ENCODE measurements at places on chromosomes 1 and 21.

DNA sequence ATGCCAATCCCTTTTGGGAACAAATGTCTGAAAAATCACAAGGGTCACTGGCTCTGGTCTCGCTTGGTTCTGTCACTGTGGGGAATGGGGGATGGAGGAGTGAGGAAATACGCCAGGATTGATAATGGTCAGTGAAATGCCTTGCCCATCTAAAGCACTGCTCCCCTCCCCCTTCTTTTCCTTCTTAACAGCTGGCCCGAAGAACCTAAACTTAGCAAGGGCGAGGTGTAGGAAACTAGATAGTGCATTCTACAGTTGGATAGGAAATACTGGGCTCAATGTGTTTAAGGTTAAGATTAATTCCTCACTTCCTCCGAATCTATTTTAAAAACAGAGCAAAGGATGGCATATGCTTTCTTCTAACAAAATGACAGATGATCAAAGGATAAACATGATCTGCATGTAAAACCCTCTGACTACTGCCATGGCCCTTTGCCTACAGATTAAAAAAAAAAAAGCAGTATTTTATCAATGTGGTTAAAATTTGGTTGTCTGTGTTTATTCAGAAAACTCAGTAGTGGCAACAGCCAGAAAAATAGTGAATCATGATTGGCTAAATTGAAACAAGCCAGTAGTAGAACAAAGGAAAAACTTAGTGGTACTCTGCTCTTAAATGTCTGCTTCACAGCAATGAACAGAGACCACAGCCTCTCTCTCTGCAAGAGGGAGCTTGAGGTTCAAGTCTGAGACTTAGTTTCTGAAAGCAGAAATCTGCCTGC is 86.1 kb upstream of the VAV3 start:
- no peak for DNase-seq

DNA sequence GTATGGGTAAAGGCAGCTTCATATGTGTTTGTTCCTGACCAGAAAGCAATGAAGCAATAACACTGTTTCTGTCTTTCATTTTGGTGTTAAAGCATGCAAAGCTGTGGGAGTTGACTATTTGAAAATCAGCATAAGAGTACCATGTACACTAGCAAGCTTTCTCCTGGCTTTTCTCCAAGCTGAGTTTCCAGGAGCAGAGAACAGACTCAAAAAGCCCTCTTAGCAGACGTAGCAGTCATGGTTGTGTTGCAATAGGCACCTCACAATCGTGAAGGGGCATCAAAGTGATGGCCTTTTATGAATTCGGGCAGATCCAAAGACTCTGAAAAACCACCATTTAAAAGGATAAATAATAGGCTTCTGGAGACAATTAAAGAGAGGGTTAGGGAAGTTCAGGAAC is 159.7 kb downstream of the PTGER3 start:
- DNase-seq = no peak

GRCh38 chr1:15433471-15433870 is 4.8 kb upstream of the CTRC start:
- DNase-seq = no peak

DNA sequence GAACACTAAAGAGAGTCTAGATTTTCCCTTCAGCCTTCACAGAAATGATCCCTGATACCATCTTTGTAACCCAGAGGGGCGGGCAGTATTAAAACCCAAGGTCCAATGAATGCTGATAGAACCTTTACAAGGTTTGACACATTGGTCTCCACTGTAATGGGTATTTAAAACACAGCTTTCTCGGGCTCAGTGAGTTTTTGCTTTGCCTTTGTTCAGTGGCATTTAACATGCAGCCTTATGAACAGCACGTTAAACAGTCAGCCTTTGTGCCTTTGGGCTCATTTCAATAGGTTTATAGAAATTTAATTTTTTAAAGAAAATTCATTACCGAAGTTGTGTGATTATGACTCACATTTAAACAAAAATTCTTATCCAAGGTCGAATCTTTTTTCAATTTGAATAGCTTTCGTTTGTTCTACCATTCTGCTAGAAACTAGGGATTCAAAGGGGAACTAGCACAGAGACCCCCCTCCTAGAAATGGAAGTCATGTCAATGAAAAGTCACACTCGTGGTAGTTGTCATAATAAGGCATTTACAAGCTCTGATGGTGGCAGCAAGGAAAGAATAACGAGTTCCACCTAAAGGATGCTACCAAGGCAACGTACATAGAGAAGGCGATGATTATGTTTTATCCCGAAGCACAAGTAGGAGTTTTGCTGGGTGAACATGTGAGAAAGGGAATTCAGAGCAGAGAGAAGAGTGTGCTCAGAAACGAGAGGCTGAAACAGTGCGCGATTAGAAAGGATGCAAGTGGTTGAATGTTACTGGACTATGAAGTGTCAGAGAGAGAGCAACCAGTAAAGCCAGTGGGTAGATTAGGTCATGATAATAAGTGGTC is 66.2 kb downstream of the SGIP1 start:
- no peak for DNase-seq

DNA sequence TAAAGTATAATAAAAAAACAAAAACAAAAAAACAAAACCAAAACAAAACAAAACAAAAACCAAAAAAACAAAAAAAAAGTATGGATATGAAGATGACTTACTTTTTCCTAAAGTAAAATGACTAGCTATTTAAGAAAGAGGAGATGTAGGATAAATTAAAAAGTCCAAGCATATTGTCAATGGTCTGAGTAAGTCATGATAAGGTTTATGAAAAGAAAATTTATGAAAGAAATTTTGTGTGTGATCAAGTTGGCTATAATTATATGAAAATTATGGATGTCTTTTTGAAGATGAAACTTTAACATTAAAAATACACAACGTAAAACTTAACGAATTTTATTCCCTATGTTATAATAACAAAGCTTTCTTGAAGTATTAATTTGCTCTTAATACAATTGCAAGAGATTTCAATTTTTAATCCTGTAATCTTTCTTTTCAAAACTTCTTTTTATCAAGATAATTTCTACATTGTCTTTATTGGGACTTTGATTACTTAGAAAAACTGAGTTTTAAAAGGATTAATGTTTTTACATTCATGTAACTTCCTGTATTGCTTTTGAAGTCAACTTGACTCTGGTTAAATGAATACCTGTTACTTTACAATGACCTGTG is 200.9 kb upstream of the IVNS1ABP start:
- no peak for DNase-seq

DNA sequence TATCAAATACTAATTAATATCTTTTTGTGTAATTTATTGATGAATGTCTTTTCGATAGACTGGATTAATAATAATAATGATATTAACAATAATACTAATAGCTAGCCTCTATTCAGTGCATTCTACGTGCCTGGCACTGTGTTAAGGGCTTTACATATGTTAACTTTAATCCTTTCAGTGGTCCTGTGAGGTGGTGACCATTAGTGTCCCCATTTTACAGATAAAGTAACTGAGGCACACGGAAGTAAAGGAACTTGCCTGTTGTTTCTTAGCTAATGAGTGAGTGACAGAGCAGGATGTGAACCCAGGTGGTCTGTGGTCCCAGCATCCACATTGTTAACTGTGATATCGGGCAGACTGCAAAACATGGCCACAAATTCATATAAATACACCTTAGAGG is 335.7 kb upstream of the PROX1 start:
- no peak for DNase-seq

DNA sequence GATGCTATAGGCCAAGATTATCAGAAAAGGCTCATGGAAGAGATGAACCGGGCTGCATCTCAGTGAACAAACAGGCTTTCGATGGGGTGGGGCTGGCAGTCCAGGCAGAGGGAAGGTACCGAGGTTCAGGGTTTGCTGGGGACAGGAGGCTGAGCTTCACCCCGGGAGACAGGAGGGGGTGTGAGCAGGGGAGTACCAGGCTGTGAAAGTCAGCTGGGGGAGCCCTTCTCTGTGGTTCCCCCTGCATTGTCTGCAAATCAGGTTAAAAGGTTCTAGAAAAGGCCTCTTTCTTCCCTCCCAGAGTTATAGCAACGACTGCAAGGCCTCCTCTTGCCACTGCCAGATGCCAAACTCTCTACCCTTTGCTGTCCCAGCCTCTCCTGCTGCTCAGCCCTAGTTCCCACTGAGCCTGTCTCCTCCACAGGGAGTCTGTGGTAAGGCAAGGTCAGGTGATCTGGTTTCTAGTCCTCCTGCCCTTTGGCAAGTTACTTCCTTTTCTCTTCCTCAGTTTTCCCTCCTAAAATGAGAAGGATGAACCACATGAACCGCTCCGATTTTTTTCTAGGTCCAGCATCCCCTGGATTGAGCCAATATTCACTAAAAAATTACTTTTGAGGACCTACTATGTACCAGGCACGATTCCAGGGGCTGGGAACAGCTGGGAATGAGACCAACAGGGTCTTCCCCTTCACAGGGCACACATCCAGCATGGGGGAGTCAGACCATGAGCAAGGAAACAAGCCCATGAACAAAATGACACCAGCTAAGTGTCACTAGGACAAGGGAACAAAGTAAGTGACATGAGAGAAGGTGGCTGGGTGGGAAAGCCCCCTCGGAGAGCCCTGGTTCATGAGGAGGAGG is 7.2 kb downstream of the LAD1 start:
- DNase-seq = no peak

GRCh38 chr1:44174630-44175029 is 33.2 kb upstream of the KLF18 start:
- no peak for DNase-seq

DNA sequence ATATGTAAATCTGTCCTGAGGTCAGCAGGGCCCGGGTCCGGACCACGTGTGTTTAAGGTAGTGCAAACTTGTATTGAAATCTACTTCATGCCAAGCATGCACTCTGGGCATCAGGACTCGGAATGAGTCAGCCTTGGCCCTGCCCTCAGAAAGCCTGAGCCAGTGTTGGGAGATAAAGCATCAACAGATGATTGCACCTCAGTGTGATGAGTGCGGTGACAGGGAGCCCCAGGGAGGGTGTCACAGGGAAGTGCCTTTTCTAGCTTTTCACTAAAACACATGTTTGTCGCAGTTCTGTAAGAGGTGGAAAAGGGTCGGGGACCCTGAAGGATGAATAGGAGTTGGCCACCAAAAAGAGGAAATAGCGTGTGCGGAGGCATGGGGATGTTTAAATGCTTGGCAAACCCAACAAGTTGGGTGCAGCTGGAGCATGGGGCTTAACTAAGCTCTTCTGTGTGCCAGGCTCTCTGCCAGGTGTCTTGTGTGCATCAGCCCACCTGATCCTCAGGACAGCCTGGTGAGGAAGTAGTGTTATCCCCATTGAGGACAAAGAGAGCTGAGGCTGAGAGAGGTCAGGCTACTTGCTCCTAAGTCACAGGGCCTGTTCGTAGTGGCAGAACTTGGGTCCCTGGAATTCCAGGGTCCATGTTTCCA is 48.2 kb upstream of the EPB41 start:
- DNase-seq = no peak

GRCh38 chr1:161131523-161132409 is 701 bp downstream of the DEDD start:
- DNase-seq = peak; percentile 37

DNA sequence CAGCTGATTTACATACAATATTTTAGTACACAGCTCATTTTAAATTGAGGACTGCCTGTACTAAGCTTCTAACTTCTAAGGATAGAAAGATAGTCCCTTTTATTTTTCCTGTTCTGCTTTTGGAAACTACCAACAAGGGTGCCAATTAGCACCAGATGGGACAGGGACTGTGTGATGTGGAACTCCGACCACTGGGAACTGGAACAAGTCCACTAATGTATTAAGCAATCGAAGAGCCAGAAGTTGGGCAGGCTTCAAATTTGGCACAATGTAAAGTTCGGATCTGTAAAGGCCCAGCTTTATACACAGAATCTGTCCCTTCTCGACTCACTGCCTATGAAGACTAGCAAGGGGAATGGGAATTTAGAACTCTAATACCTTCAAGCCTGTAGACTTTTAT is 149.3 kb downstream of the ZC3H11B start:
- DNase-seq = no peak

- DNase-seq = no peak
These were observed 56.6 kb upstream of the C1orf174 start for GRCh38 chr1:3956527-3957170.

DNA sequence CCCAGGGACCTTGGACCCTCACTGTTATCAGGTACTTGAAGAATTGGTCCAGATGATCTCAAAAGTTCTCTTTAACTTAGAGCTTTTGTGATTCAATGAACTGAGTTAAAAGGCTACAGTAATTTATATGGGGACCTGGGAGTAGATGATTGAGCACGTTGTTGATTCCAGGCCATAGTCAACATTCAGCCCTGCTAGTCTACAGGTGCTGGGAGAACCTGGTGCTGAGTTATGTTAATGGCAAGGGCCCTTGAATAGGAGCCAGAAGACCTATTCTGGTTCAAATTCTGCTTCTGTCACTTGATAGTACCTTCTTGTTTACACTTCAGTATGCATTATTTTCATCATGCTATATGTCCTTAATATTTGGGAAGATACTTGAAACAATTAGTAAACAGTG is 11.2 kb downstream of the DYRK3 start:
- DNase-seq = no peak

- peak; percentile 86 for DNase-seq
These were observed 94.6 kb downstream of the ZC3H11B start for GRCh38 chr1:219518168-219518906.

GRCh38 chr1:69363236-69363635 is 204.5 kb upstream of the LRRC7 start:
- DNase-seq = no peak

DNA sequence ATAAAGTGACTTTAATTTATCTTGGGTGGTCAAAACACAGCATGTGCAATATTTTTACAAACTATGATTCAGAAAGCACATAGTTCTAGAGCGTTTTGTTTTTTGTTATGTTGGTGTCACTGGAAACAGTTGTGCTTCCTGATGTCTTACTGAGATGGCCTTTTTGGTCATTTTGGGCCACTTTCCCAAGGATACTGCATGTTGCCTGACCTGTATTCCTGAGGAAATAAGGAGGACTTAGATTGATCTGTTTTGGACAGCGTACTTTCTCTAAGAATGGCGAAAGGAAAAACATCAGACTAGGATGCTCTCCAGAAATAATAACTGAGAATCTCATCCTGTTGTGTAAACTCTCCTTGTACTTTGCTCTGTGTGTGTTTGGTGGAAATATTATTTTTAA is 451.2 kb downstream of the USP25 start:
- DNase-seq = no peak

- no peak for DNase-seq
These were observed 262.1 kb downstream of the BRINP2 start for GRCh38 chr1:177432897-177433296.

GRCh38 chr1:71804140-71804539 is 478.2 kb downstream of the NEGR1 start:
- no peak for DNase-seq

- DNase-seq = no peak
These were observed 58.0 kb upstream of the SGIP1 start for GRCh38 chr1:66475940-66476339.

Measured in EL (cell line).